Suprapubic skin (tissue), 4 donors: ENCODE measurements at places on chromosomes 12 and 14. TPM values are rescaled to one million over a fixed set of nuclear protein-coding genes. Genes with fewer than 3 reads are reported as not detected.

The PTHLH gene
- not detected for total RNA-seq

The DDIT3 gene
- 8.1 TPM for total RNA-seq

DNA sequence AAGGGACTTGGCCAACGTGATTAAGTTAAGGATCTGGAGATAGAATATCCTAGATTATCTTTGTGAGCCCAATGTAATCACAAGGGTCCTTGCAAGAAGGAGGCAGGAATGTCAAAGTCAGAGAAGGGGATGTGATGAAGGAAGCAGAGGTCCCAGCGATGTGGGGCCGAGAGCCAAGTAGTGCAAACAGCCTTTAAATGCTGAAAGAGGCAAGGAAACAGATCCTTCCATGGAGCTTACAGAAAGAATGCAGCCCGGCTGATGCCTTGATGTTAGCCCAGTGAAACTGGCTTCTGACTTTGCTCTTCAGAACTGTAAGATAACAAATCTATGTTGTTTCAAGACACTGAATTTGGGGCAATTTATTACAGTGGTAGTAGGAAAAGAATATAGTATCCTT is 74.9 kb downstream of the NEDD1 start:
- no peak overlapping the region for H3K4me3 ChIP-seq
- H3K27ac ChIP-seq: no peak overlapping the region
- peaks cover 7% of the 10 kb centered on the region for H3K27me3 ChIP-seq
- H3K4me1 ChIP-seq: peaks cover 7% of the 10 kb centered on the region

DNA sequence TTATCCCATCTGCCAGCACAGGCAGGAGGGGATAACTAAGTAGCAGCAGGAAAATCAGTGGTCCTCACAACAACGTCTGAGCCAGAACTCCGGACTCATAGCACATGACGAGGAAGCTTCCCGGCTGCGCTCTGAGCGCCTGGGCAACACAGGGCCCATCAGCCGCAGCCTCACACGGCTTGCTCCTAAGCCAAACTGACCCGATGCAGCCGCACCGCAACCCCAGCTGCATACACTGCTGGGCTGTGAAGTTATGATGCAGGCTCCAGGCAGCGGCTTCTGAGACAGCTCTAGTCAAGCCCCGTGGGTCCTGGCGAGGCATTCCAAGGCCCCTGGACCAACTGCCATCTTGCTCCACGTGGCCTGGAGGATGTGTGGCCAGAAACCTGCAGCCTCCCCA is 28.1 kb downstream of the ZFYVE21 start:
- H3K36me3 ChIP-seq: peaks cover 57% of the 10 kb centered on the region
- no peak for DNase-seq
- H3K27ac ChIP-seq: no peak overlapping the region
- H3K4me1 ChIP-seq: no peaks in the 10 kb centered on the region
- no peak overlapping the region for H3K4me3 ChIP-seq

- H3K36me3 ChIP-seq: no peaks in the 10 kb centered on the region
- DNase-seq: no peak
- no peaks in the 10 kb centered on the region for H3K27me3 ChIP-seq
Observed at GRCh38 chr14:31265701-31266398, 58.3 kb upstream of the HECTD1 start.

- H3K27ac ChIP-seq: peak overlapping the region; percentile 21
- no peaks in the 10 kb centered on the region for H3K36me3 ChIP-seq
- H3K4me3 ChIP-seq: no peak overlapping the region
Observed at GRCh38 chr12:80778005-80778541, 61.4 kb downstream of the MYF5 start.

- no peaks in the 10 kb centered on the region for H3K27me3 ChIP-seq
- no peak overlapping the region for H3K4me3 ChIP-seq
- no peak for DNase-seq
- no peaks in the 10 kb centered on the region for H3K4me1 ChIP-seq
- H3K27ac ChIP-seq: no peak overlapping the region
Observed at GRCh38 chr12:19778172-19778571, 338.9 kb downstream of the AEBP2 start.

The KRT3 gene
- not detected for total RNA-seq

GRCh38 chr12:47085815-47086252 is 6.1 kb upstream of the AMIGO2 start:
- H3K4me3 ChIP-seq: no peak overlapping the region
- H3K36me3 ChIP-seq: no peaks in the 10 kb centered on the region
- no peak overlapping the region for H3K27ac ChIP-seq

GRCh38 chr12:104458694-104459367 is 2.1 kb downstream of the CHST11 start:
- peaks cover 42% of the 10 kb centered on the region for H3K4me1 ChIP-seq
- H3K27ac ChIP-seq: peak overlapping the region; percentile 30
- H3K4me3 ChIP-seq: peak overlapping the region; percentile 65
- H3K36me3 ChIP-seq: no peaks in the 10 kb centered on the region

The GRIP1 gene
- 19.4 TPM for total RNA-seq

DNA sequence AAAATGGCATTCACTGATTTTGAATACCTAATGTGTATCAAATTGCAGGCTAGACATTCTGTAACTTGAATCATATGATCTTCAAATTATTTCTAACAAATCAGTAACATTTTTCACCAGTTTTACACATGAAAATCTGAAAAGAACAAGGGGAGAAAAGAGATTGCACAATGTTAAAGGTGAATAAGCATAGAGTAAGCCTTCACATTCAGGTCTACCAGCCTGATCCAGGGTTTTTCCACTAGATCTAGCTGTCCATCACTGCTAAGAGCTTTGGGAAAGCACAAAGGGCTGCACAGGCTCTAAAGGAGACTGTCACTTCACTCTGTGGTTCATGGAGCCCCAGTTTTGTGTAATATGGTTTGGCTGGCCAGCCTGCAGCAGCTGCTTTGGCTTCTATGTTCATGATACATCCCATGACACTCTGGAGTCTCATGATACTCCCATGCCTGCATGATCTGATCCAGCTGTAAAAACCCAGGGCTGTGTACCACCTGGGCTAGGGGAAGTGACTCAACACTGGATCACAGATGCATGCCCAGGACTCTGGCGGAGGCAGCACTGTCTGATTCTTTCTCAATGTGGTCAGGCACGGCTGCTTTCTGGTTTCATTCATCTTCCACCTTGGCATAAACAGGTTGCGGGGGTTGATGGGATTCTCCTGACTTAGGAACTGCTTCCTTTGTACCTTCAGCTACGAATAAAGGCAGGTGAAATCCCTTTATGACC is 859.7 kb downstream of the GALC start:
- no peaks in the 10 kb centered on the region for H3K27me3 ChIP-seq
- no peak for DNase-seq
- H3K4me1 ChIP-seq: no peaks in the 10 kb centered on the region
- no peaks in the 10 kb centered on the region for H3K36me3 ChIP-seq
- no peak overlapping the region for H3K4me3 ChIP-seq
- no peak overlapping the region for H3K27ac ChIP-seq

The TAS2R8 gene
- not detected for total RNA-seq

- no peak for DNase-seq
- peaks cover 14% of the 10 kb centered on the region for H3K36me3 ChIP-seq
- no peaks in the 10 kb centered on the region for H3K27me3 ChIP-seq
- no peak overlapping the region for H3K4me3 ChIP-seq
- peaks cover 35% of the 10 kb centered on the region for H3K4me1 ChIP-seq
Observed at GRCh38 chr14:95458459-95458858, 58.0 kb downstream of the SYNE3 start.

DNA sequence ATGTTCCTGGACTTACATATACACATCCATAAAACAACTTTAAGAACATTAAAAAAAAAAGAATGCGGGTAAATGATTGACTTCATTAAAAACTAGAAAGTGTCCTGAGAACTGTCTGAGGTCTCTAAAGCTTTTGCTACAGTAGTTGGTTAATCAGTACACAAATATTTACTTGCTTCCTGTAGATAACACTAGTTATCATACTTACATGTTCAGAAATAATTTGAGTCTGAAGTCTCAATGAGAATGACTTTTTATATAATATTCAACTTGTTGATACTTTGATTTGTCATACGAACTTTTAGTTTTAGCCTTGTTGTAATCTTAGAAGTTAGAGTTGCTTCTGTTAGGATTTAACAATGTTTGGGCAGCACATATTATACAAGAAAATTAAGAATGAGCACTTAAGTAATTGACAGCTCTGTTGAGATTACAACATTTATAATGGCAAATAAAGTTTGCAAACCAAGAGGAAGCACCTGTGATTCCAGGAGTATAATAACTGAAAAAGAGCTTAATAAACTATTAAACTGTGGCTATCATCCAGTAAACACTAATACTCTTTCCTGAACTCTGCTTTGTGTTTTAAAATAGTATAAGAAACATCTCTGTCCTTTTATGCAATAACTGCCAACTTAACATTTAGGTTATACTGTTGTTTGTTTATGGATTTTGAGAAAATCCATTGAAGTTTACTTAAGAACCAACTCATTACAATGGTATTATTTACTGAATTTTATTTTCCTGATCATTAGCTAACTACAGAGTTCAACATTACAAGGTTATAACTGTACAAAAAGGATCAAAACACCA is 131.7 kb downstream of the MIPOL1 start:
- no peak overlapping the region for H3K4me3 ChIP-seq
- no peak for DNase-seq
- no peaks in the 10 kb centered on the region for H3K27me3 ChIP-seq
- H3K27ac ChIP-seq: no peak overlapping the region
- H3K36me3 ChIP-seq: no peaks in the 10 kb centered on the region
- H3K4me1 ChIP-seq: no peaks in the 10 kb centered on the region

The HOXC12 gene
- total RNA-seq: 6.8 TPM

GRCh38 chr14:23237772-23238594 is at the start of gene RNF212B:
TSS of gene RNF212B (plus strand) at chr14:23237936. CDS start at chr14:23240346, 2,410 bp downstream.
- peak; percentile 92 for DNase-seq
- peaks cover 10% of the 10 kb centered on the region for H3K4me1 ChIP-seq
- no peaks in the 10 kb centered on the region for H3K27me3 ChIP-seq
- peak within 1 kb of the TSS; percentile 39 for H3K4me3 ChIP-seq

DNA sequence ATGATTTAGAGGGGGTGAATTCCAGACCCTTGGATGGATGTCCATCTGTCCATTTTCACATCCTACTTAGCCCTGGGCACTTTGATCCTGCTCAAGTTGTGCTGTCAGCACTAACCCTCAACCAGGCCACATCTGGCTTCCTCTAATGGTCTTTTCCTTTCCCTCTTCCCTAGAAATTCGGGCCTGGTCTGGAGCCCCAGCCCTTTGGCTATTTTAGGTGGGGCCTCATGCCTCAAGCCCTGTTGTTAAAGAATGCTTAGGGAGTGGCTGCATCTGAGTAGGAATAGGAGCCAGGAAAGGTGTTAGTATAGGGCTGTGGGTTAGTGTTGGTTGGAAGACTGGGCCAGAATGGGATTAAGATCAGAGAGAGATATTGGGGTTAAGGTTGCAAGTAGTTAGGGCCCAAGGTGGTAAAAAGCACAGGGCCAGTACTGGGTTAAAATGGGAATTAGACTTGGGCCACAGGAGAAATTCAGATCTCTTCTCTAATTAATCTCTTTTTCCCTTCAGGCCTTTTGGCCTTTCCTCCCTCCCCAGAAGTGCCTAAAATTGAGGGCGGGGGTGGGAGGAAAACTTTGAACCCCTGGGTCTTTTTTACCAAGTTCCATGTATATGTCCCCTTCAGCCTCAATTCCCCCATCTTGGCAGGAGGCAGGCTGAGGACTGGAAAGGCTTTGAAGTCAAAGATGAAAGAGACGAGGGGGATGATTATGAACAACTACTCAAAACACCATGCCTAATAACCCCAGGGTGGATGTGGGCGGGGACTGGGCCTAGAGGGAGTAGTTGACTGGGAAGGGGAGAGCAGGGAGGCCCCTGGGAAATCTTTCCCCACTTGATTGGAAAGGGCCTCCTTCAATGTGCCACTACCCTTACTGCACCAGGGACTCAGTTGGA is 4.0 kb upstream of the ZNF385A start:
- no peaks in the 10 kb centered on the region for H3K27me3 ChIP-seq
- no peaks in the 10 kb centered on the region for H3K36me3 ChIP-seq
- DNase-seq: no peak
- H3K4me3 ChIP-seq: peak overlapping the region; percentile 66

GRCh38 chr12:16844875-16845274 is 238.9 kb upstream of the LMO3 start:
- DNase-seq: no peak
- no peak overlapping the region for H3K27ac ChIP-seq
- no peaks in the 10 kb centered on the region for H3K36me3 ChIP-seq
- H3K4me3 ChIP-seq: no peak overlapping the region
- H3K4me1 ChIP-seq: no peaks in the 10 kb centered on the region
- H3K27me3 ChIP-seq: no peaks in the 10 kb centered on the region

GRCh38 chr12:105920161-105920684 is 218.5 kb downstream of the NUAK1 start:
- DNase-seq: no peak
- peak overlapping the region; percentile 65 for H3K27ac ChIP-seq
- no peaks in the 10 kb centered on the region for H3K36me3 ChIP-seq
- peaks cover 38% of the 10 kb centered on the region for H3K4me1 ChIP-seq
- H3K27me3 ChIP-seq: no peaks in the 10 kb centered on the region

GRCh38 chr14:75476274-75476995 is 45.8 kb upstream of the BATF start:
- H3K4me1 ChIP-seq: no peaks in the 10 kb centered on the region
- no peak overlapping the region for H3K4me3 ChIP-seq
- H3K27me3 ChIP-seq: no peaks in the 10 kb centered on the region
- H3K27ac ChIP-seq: no peak overlapping the region

- peaks cover 9% of the 10 kb centered on the region for H3K4me1 ChIP-seq
- no peaks in the 10 kb centered on the region for H3K27me3 ChIP-seq
Observed at GRCh38 chr14:102215071-102215470, 75.4 kb downstream of the WDR20 start.

DNA sequence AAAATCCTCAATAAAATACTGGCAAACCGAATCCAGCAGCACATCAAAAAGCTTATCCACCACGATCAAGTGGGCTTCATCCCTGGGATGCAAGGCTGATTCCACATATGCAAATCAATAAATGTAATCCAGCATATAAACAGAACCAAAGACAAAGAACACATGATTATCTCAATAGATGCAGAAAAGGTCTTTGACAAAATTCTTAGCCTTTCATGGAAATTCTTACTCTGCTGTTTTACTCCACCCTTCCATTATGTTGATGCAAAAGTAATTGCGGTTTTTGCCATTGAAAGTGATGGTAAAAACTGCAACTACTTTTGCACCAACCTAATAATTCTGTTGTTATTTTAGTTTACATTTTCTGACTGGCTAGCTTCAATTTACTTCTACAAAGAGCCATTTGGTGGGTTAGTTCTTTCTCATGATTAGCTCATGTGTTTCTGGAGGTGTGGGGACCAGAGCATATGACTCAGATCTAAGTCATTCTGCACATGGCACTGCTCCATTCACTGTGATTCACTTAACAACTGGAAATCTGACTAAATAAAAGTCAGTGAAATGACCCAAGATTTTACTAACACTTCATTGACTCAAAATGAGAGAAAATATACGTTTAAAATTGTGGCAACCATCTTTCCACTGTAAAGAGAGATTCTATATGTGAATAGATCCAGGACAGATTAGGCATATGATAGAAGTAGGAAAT is 99.9 kb downstream of the TMTC3 start:
- peak overlapping the region; percentile 60 for H3K27ac ChIP-seq
- DNase-seq: no peak
- H3K36me3 ChIP-seq: no peaks in the 10 kb centered on the region
- H3K4me3 ChIP-seq: no peak overlapping the region

GRCh38 chr14:99596071-99596627 is 7.9 kb downstream of the CCDC85C start:
- DNase-seq: no peak
- peak overlapping the region; percentile 41 for H3K27ac ChIP-seq
- no peaks in the 10 kb centered on the region for H3K27me3 ChIP-seq
- H3K36me3 ChIP-seq: no peaks in the 10 kb centered on the region
- H3K4me3 ChIP-seq: no peak overlapping the region
